ENCODE measurements at places on chromosomes 1 and 21.

DNA sequence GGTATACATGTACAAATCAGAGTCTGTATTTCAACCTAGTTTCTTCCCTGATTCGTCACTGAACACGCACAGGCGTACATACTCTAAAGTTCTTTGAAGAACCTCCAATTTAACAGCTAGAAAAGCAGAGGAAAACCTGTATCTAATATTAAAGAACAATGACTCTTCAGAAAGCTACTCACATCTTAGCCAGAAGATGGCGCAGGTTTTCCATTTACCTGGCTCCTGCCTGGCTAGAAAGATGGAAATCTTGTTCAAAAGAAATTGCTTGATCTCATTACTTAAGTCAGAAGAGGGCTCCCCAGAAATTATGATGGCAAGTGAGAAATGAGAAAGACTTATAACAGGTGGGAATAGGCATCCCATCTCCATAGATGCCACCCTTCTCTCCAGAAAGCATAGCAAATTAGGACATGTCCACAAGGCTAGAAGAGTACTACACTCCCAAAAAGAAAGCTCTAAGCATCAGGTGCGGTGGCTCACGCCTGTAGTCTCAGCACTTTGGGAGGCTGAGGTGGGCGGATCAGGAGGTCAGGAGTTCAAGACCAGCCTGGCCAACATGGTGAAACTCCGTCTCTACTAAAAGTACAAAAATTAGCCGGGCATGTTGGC is 19.0 kb upstream of the L1TD1 start:
- peak; percentile 3 for DNase-seq

- DNase-seq: no peak
Measured at GRCh38 chr1:236063919-236064673, 794 bp downstream of the NID1 start.

DNA sequence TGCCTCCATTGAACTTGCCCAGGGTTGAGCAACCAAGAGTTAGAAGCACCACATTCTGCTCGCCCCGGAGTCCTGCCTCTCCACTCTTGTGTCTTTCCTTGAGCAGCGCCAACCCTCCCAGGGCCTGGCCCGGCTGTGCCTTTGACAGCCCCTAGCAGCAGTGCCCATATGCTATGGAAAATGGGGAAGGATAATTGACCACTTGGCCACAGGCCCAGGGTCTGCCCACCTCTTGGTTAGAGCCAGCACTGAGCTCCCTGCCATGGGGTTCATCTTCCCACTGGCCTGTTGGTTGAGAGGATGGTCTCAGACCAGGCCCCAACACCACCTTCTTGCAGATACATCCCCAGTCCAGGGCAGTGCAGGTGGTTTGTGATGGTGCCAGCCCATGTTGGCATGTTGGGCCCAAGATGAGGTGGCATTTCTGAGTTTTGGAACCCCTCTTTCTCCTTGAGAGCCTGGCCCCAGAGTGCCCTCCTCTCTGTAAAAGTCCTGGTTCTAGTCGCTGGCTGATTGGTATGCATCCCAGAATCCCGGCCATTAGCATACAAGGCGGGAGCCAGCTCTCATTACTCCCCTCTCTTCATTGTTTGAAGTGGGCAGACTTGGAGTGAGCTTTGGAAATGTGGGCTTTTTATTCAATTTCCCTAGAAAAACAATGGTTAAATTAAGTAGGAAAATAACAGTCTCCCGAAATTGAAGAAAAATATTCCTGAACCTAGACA is 7.6 kb downstream of the ARHGEF10L start:
- DNase-seq: no peak

DNA sequence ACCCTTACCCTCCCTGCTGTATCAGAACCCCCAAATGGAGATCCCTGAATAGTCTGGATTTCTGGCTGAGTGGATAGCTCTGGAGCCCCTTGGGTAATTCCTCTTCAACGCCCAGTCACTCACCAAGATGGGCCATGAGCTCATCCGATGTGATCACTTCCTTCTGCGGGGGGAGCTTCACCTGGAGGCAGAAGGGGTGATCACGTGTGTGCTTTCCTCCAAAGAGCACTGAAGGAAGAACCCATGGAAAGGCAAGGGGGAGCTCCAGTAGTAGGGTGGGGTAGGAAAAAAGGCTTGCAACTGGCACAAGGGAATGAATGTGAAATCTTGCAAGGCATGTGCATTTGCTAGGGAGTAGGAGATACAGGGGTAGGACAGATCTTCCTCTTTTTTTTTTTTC is 5.1 kb downstream of the MINDY1 start:
- DNase-seq: no peak

GRCh38 chr1:94872771-94873495 is 52.8 kb downstream of the SLC44A3 start:
- no peak for DNase-seq

- DNase-seq: no peak
Measured at GRCh38 chr1:119358636-119359035, 9.9 kb upstream of the HAO2 start.

GRCh38 chr1:59604191-59604590 is 210.6 kb upstream of the HOOK1 start:
- DNase-seq: no peak

DNA sequence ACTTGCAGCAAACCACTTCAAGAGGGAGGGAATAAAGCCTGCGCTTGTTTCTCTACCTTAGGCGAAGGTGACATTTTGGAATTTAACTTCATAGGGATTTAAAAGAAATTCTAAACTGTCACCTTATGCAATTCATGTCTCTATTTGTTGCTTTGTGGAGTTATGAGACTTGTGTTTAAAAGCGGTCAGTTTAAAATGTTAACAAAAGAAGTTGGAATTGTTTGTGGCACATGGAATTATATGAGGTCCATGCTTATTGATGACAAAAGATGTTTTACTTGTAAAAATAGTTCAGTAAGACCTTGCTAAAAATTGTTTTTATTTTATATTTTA is 15.8 kb downstream of the NR5A2 start:
- DNase-seq: no peak

- no peak for DNase-seq
Measured at GRCh38 chr1:19990689-19991088, 11.3 kb upstream of the PLA2G2A start.

GRCh38 chr1:109391157-109391556 is 6.6 kb downstream of the SORT1 start:
- no peak for DNase-seq

GRCh38 chr1:145993618-145994390 is 2.6 kb downstream of the TXNIP start:
- DNase-seq: no peak

- no peak for DNase-seq
Measured at GRCh38 chr1:221573756-221574155, 168.1 kb downstream of the DUSP10 start.

DNA sequence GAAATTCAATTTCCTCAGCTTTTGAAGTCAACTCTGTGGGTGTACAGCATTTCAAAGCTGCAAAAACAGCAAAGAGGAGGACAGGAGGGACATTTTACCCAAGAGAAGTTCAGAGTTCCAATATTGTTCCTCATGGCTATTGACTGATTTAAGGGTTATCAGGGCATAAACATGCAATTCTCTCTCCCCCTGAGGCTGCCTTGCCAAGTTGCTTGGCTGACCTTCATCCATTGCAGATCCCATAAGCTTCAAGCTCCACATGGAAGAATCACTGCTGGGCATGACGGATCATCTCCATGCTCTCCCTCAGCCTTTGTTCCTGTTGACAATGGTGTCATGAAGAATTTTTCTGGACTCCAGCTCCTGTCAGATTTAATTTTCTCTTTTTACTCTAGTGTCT is 115.2 kb upstream of the SERBP1 start:
- DNase-seq: no peak

DNA sequence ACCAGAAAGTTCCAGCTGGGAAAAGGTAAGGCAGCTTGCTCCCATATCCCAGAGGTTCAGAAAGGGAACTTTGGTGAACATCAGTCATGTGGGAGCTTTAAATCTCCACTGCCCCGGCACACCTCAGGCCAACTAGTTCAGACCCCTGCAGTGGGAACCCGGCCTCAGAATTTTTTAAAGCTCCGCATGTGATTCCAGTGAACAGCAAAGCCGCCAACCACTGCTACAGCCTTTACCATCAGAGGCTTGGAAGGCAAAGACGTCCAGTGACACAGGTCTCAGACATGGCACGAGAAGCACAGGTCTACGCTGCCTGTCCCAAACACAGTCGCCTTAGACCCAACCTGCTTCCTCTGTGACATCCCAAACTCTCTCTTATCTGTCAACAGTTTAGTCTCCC is 31.0 kb downstream of the SETD4 start:
- no peak for DNase-seq

- DNase-seq: no peak
Measured at GRCh38 chr1:221067721-221068120, 188.5 kb downstream of the HLX start.

- no peak for DNase-seq
Measured at GRCh38 chr1:44924835-44925464, 61.4 kb downstream of the EIF2B3 start.

DNA sequence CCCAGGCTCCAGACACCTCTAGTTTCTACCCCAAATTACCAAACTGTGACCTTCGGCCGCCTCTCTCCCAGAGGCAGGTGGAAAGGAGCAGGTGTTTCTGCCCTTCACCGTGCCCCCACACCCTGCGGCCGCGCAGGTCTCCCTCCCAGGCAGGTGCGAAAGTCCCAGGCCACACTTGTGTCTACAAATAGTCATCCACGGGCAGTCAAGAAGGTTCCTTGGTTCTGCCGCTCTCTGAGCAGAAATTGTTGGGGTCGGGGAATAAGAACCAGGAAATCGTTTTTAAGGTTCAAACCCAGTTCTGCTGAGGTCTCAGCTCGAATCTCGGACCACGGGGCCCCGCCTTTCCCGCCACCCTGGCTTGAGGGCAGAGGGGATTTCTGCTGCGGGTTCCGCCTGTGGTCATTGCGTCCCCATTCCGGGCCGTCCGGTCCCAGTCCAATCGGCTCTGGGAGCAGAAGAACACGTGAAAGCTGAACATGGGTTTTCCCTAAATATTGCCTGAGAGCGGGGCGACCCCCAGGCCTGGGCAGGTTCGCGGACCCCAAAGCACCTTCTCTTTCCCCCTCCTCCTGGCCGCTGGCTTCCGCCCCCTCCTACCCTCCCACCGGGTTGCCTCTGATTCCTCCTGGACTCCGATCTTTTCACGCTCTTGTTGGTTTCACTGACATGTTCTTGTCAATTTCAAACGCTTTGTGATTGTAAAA is 1.2 kb upstream of the ATF3 start:
- DNase-seq: no peak

- DNase-seq: no peak
Measured at GRCh38 chr1:204578867-204579664, 62.9 kb downstream of the MDM4 start.

- no peak for DNase-seq
Measured at GRCh38 chr1:103517380-103518047, 8.0 kb upstream of the RNPC3 start.

GRCh38 chr1:3338725-3339070 is 115.8 kb upstream of the ARHGEF16 start:
- no peak for DNase-seq

All from stimulated activated CD4-positive, alpha-beta T cell treated with anti-CD3 and anti-CD28 coated beads, Interleukin-2, amount 100 ng/mL, for 4 hours (primary cell).